ENCODE measurements at places on chromosomes 12 and 14.

DNA sequence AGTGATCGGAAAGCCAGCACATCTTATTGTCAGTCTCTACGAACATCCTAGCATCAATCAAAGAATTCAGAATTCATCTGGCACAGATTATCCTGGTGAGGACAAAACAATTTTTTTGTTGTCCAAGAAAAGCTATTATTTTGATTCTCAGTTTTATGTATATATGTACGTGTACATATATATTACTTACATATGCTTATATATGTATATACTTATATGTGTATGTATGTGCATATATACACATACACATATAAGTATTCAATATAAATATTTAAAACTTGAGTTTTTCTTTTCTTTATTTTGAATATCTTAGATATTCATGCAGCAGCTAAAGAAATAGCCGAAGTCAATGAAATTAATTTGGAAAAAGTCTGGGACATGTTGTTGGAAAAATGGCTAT, 77.9 kb downstream of the KNTC1 start:
- no peak for DNase-seq

GRCh38 chr12:104782296-104782695, 175.8 kb downstream of the SLC41A2 start:
- no peak for DNase-seq

GRCh38 chr14:77306851-77307496, 13.7 kb downstream of the POMT2 start:
- no peak for DNase-seq

DNA sequence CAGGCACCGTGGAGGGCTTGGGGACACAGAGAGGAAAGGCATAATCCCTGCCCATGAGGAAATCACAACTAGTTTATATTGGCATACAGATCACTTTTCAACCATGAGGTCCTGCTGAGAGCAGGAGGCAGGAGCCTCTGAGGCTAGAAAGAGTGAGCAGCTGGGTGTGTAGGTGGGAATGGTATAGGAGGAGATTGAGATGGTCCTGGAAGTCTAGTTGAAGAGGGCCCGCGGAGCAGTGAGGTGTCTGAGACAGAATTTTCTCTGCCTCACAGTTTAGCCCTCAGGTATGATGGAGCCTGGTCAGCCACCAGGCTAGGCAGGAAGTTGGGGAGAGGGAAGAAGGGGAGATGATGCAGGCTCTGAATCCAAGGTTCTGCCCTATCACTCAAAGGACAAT, 54.7 kb upstream of the JDP2 start:
- no peak for DNase-seq

DNA sequence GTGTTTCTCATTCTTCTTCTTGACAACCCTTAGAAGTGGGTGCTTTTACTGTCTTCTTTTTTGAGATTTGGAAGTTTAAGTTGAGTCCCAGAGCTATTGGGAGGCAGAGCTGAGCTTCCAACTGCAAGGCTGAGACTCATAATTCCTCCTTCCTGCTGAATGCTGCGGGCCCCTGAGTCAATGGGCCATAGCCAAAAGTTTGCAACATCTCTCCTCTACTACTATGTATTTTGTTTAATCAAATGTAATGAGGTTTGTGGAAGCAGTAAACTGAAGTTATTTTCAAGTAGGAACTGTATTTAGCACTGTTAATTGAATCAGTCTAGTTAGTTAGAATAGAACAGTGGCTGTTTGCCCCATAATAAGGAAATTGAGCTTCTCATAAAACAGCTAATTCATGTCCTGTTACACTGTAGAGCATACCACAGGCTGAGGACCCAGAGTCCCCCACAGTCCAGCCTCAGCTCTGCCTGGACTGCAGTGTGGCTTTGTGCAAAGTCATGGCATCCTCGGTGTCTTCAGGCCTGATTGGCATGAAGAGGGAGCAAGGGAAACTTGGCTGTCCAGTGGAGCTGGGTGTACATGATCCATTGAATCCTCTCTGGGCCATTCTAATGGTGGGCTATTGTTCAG, 631.7 kb downstream of the VRK1 start:
- DNase-seq: no peak

- no peak for DNase-seq
Measured at GRCh38 chr12:110165540-110166159, 41.5 kb downstream of the IFT81 start.

DNA sequence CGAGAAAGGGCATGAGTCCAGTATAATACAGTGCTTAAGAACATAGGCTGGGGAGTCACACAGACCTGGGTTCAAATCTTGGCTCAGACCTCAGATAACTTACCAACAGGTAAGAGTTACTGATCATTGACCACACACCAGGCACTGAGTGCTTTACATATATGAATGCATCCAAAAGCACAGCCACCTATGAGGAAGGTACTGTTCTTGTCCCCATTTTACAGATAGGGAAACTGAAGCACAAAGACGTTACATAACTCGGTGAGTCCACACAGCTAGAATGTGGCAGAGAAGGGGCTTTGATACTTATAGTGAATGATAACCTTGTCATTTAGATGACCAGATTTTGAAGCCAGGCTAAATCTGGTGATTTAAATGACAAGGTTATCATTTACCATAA, 27.6 kb downstream of the FAIM2 start:
- no peak for DNase-seq

GRCh38 chr14:22977684-22978486, 4.5 kb downstream of the AJUBA start:
- no peak for DNase-seq

GRCh38 chr14:32404784-32405573, 75.9 kb downstream of the AKAP6 start:
- no peak for DNase-seq

- no peak for DNase-seq
Measured at GRCh38 chr12:81378601-81379285, 300.9 kb downstream of the ACSS3 start.

DNA sequence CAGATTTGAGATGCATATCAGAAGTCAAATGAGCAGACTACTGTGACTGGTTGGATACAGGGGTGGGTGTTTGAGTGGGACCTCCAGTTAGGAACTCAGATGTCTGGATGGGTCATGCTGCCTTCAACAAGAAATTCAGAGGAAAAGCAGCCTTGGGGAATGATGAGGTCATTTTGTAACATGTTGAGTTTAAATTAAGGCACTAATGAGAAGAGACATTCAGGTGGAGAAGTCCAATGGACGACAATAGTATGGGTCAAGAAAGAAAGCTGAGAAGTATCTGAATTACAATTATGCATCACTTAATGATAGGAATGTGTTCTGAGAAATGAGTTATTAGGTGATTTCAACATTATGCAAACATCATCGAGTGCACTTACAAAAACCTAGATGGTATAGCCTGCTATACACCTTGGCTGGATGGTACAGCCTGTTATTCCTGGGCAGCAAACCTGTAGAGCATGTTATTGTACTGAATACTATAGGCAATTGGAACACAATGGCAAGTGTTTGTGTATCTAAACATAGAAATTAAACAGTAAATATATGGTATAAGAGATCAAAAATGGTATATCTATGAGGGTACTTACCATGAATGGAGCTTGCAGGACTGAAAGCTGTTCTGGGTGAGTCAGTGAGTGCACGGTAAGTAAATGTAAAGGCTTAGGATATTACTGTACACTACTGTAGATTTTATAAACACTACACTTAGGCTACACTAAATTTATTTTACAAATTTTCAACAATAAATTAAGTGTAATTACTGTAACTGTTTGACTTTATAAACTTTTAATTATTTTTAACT, 414.7 kb downstream of the RAD51B start:
- DNase-seq: no peak

GRCh38 chr12:122834104-122834920, 945 bp upstream of the HIP1R start:
- no peak for DNase-seq

DNA sequence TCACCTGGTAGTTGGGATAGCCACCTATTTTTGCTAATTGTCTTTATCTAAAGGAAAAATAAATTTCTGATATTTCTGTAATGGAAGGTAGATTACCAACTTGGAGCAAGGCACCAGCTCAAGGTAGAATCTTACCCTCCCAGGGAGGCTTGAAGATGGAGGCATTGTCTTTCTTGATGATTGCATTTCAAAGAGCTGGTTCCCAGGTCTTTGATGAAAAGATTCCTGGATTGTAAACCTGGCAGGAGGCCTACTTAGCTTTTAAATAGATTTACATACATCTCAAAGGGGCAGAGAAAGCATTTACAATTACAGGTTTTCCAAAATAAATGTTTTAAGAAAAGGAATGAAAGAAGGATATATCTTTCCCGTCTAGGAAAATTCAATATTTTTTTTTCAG, 729.2 kb downstream of the LRFN5 start:
- DNase-seq: no peak

DNA sequence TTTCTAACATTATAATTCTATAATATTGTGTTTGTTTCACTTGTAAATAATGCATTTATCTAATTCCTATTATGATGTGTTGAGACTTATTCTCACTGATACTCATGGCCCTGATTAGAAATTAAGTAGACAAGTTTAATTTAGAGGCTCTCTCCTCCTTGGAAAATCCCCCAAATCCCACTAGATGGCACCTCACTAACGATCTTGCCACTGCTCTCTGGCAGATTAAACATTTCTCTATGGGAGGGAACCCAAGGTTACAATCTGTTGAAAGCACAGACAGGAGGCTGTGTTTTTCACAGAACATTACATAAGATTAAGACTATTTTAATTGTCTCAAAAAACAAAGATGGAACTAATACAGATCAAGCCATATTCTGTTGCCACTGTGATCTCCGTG, 318.7 kb downstream of the LRFN5 start:
- DNase-seq: no peak

DNA sequence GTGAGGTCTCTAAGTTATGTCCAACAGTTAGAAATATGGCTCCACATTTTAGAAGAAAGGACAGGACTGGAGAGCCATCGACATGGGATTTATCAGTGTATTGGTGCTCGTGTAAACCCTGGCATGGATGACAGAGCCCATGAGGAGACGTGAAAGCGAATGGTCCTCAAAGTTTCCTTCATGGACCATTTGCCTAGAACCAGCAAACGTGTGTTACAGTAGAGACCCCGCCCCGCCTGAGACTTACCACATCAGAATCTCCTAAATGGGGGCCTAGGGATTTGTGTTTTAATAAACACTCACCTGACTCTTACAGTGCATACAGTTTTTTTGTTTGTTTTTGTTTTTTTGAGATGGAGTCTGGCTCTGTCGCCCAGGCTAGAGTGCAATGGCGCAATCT, 12.2 kb downstream of the EVL start:
- DNase-seq: no peak

DNA sequence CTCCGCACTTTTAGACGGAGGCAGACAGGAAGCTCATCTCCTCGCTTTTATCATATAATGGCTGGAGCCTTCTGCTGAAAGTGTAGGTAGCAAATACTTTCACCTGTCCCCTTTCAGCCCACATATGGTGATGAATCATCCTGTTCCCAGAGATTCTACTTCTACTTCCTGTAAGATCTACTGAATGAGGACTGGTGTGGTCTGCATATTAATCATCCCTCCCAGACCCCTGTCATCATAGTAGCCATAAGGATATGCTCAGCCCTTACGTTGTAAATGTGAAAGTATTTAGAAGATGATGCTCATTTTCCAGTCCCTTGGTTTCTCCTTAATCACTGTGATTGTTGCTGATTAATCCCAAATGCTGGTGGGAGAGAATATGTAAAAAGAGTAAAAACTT, 268.2 kb upstream of the GRIP1 start:
- DNase-seq: no peak

DNA sequence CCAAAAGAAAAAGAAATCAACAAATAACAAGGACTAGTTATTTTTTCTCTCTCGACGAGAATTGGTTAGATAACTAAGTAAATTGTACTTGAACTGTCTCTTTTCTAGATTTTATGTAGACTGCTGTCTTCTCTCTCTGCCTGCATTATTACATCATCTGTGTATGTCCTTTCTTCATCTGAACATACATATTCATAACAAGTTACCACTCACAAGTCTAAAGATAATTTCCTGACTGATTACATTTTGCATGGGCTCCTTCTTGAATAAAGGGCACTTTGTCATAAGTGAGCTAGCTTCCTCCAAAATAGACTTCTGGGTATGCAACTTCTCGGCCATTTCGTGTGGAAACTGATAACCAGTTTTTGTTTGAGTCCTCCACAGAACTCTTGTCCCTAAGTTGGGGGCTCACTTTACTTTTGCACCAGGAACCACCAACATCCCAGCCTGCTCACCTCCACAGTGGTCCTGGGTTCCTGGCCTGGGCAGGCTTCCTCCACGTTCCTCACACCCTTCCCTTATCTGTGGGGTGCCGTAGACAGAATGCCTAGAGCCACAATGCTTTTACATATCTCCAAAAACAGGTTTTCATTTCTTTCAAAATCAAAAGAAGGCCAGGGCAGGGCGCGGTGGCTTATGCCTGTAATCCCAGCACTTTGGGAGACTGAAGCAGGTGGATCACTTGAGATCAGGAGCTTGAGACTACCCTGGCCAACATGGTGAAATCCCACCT, 6.2 kb upstream of the DDX47 start:
- DNase-seq: no peak

DNA sequence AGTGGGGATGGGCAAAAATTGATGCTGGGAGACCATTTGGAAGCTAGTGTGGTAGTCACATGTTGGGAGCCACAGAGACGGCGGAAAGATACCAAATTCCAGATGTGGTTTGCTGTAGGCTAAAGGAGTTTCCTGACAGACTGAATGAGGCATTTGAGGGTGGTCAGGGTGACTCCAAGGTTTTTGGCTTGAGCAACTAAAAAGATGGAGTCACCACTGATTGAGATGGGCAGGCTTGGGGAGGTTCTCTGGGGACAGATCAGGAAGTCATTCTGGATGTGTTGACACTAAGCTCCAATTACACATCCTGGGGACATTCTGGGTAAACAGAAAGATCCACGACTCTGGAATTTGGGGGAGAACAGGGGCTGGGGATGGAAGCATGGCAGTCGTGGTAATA, 15.5 kb upstream of the SERPINA9 start:
- DNase-seq: no peak

GRCh38 chr14:67539116-67539515, 6.0 kb downstream of the PLEKHH1 start:
- DNase-seq: no peak

- DNase-seq: no peak
Measured at GRCh38 chr14:89382901-89383845, 33.9 kb downstream of the FOXN3 start.

- no peak for DNase-seq
Measured at GRCh38 chr14:51879170-51879569, 18.8 kb downstream of the GNG2 start.

- no peak for DNase-seq
Measured at GRCh38 chr12:95509300-95509699, 35.3 kb downstream of the METAP2 start.

DNA sequence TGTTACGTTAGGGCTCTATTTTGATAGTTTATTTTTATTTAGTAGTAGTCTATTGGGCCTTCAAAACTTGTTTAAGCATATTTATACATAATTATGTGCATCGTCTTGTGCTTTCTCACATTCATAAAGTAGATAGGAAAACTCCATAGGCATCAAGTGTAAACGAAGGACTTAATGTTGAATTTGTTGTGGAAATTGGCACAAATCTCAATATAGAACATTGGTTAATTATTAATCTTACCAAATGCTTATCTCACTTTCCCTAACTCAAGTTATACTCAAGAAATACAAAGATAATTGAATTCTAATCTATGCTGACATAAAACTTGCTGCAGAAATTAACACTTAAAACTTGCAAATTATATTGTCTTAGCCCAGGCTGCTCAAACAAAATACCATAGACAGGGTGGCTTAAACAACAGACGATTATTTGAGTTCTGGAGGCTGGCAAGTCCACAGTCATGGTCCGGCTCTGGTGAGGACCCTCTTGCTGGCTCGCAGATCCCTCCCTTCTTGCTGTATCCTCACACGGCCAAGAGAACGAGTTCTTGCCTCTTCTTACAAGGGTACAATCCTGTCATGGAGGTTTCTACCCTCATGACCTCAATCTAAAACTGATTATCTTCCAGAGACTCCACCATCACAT, 18.8 kb downstream of the STYX start:
- no peak for DNase-seq

- no peak for DNase-seq
Measured at GRCh38 chr12:13203034-13203922, 6.8 kb downstream of the EMP1 start.

Data from CD4-positive, alpha-beta T cell treated with Interleukin-15 for 4 hours (primary cell).